ENCODE measurements at places on chromosomes 11 and 22.
A peak's percentile ranks its signal among the peaks of the same experiment; 100 is the strongest.

DNA sequence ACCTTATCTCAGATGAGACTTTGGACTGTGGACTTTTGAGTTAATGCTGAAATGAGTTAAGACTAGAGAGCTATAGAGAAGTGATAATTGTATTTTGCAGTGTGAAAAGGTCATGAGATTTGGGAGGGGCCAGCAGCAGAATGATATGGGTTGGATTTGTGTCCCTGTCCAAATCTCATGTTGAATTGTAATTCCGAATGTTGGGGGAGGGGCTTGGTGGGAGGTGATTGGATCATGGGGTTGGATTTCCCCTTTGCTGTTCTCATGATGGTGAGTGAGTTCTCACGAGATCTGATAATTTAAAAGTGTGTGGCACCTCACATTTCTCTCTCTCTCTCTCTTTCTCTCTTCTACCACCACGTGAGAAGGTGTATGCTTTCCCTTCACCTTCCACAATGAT lies 777.8 kb upstream of the LUZP2 start:
- H3K27me3 ChIP-seq, result no peaks in the 10 kb centered on the region
- DNase-seq, result no peak
- H3K27ac ChIP-seq, result no peak overlapping the region
- no peaks in the 10 kb centered on the region for H3K36me3 ChIP-seq
- H3K4me1 ChIP-seq, result peaks cover 2% of the 10 kb centered on the region

DNA sequence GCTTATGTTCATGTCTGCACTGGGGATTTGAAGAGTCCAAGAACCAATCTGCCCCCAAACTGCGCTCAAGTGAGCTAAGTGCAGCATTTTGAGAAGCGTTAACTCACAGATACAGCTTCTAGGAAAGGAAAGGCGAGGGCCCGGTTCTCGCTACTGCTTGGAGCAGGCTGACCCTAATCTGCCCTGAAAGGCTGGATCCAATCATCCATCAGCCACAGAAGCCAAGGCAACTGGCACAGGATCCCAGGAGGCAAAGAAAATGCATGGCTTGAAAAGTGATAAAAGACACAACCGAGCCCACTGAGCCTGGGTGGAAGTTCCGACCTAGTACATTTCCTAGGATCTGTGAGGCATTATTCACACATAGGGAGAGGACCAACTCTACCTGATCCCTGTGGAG lies 174.8 kb downstream of the LARGE1 start:
- H3K27me3 ChIP-seq, result no peaks in the 10 kb centered on the region
- no peaks in the 10 kb centered on the region for H3K36me3 ChIP-seq
- DNase-seq, result no peak

- H3K4me1 ChIP-seq, result peaks cover 40% of the 10 kb centered on the region
- no peaks in the 10 kb centered on the region for H3K27me3 ChIP-seq
- peak; percentile 55 for DNase-seq
- peak overlapping the region; percentile 84 for H3K27ac ChIP-seq
- H3K4me3 ChIP-seq, result no peak overlapping the region
Observed at GRCh38 chr11:35180317-35181233, 41.6 kb downstream of the CD44 start.

DNA sequence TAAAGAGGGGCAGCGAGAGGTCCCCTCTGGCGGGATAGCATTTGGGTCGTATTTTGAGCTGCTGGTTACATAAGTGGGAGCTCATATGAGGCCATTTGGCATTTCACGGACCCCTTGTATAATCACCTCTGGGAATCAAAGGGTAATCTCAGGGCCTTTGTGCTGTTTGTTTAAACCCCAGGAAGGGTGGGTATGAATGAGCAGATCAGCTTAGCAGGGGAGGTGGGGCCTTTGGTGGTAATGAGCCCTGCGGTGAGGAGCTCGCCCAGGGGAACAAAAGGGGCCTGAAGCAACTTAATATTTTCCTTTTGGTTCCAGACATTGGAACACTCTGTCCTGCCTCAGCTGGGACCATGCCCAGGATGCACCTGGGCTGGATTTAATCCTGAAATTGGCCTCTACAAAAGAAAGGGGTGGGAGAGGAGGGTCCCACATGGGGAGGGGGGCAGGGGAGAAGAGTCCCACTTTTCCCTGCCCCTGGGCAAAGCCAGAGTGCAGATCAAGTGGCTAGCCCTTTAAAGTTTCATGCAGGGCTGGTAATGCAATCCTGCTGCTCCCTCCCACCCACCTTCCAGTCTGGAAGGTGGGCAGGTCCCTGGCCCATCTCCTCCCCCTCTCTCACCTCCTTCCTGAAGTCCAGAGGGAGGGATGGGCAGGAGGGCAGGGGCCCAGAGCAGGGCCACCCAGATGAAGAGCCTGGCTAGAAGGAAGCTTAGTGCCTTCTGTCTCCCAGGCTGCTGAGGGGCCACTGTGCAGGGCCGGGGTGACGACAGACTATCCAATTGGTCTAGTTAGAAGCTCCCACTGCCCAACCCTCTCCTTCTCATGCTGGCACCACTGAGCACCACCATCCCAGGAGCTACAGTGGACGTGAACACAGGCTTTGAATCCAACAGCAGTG lies 10.5 kb downstream of the TSKU start:
- H3K36me3 ChIP-seq, result peaks cover 34% of the 10 kb centered on the region
- peaks cover 4% of the 10 kb centered on the region for H3K4me1 ChIP-seq
- H3K4me3 ChIP-seq, result no peak overlapping the region

DNA sequence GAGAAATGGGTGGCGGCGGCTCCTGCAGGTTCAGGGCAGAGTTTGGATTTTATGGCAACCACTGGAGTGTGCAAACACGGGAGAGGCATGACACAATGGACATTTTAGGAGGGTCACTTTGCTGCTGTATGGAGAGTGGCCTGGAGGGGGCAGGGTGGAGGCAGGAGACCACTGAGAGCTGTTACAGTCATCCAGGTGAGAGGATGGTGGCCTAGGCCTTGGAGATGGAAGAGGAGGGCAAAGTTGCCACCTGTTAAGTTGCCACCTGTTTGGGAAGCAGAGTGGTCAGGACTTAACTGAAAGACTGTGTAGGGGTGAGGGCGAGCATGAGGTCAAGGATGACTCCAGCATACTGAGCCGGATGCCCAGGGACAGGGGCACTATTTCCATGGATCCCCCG lies 2.3 kb upstream of the RAD9A start:
- 0 out of 2 replicates have a peak, but pooled peaks cover 2% of the 10 kb centered on the region for H3K36me3 ChIP-seq
- no peak for DNase-seq
- H3K4me3 ChIP-seq, result no peak overlapping the region

GRCh38 chr11:34850334-34850733 lies 65.8 kb downstream of the APIP start:
- H3K4me3 ChIP-seq, result no peak overlapping the region
- peaks cover 24% of the 10 kb centered on the region for H3K27me3 ChIP-seq
- no peak for DNase-seq
- H3K4me1 ChIP-seq, result no peaks in the 10 kb centered on the region
- H3K27ac ChIP-seq, result no peak overlapping the region

GRCh38 chr11:33778675-33779074 lies 4.4 kb upstream of the FBXO3 start:
- H3K27ac ChIP-seq, result no peak overlapping the region
- H3K4me1 ChIP-seq, result peaks cover 16% of the 10 kb centered on the region
- DNase-seq, result peak; percentile 83
- peaks cover 5% of the 10 kb centered on the region for H3K27me3 ChIP-seq

DNA sequence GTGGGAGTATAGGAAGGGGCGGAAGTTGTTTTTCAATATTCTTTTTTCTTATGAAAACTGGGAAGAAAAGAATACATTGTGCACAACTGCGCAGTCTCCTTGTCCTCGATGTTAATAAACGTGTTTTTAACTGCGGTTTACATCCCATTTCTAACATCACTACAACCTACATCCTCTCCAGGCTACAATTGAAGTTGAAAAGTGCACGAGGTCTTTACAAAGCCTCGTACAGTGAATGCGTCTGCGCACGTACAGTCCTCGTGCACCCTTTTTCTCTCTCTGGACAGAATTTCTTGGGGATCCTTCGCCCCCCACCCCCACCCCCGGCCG lies 102.4 kb downstream of the WT1 start:
- H3K36me3 ChIP-seq, result no peaks in the 10 kb centered on the region
- no peaks in the 10 kb centered on the region for H3K4me1 ChIP-seq
- H3K27me3 ChIP-seq, result peaks cover 7% of the 10 kb centered on the region
- no peak overlapping the region for H3K27ac ChIP-seq
- H3K4me3 ChIP-seq, result no peak overlapping the region
- DNase-seq, result no peak

- DNase-seq, result no peak
- no peaks in the 10 kb centered on the region for H3K27me3 ChIP-seq
- H3K27ac ChIP-seq, result no peak overlapping the region
- H3K4me1 ChIP-seq, result no peaks in the 10 kb centered on the region
Observed at GRCh38 chr11:78504181-78504580, 70.5 kb downstream of the NARS2 start.

GRCh38 chr11:64604458-64605243 lies 13.6 kb downstream of the SLC22A12 start:
- no peak overlapping the region for H3K27ac ChIP-seq
- H3K4me3 ChIP-seq, result no peak overlapping the region
- no peaks in the 10 kb centered on the region for H3K36me3 ChIP-seq
- no peaks in the 10 kb centered on the region for H3K4me1 ChIP-seq
- DNase-seq, result no peak

GRCh38 chr11:91981995-91982394 lies 242.6 kb upstream of the FAT3 start:
- peaks cover 2% of the 10 kb centered on the region for H3K4me1 ChIP-seq
- peak overlapping the region; percentile 69 for H3K27ac ChIP-seq
- no peak overlapping the region for H3K4me3 ChIP-seq
- H3K36me3 ChIP-seq, result no peaks in the 10 kb centered on the region
- DNase-seq, result peak; percentile 88

GRCh38 chr11:111770581-111771134 lies 4.5 kb upstream of the PPP2R1B start:
- peaks cover 6% of the 10 kb centered on the region for H3K4me1 ChIP-seq
- no peak overlapping the region for H3K4me3 ChIP-seq
- H3K36me3 ChIP-seq, result no peaks in the 10 kb centered on the region
- DNase-seq, result no peak

DNA sequence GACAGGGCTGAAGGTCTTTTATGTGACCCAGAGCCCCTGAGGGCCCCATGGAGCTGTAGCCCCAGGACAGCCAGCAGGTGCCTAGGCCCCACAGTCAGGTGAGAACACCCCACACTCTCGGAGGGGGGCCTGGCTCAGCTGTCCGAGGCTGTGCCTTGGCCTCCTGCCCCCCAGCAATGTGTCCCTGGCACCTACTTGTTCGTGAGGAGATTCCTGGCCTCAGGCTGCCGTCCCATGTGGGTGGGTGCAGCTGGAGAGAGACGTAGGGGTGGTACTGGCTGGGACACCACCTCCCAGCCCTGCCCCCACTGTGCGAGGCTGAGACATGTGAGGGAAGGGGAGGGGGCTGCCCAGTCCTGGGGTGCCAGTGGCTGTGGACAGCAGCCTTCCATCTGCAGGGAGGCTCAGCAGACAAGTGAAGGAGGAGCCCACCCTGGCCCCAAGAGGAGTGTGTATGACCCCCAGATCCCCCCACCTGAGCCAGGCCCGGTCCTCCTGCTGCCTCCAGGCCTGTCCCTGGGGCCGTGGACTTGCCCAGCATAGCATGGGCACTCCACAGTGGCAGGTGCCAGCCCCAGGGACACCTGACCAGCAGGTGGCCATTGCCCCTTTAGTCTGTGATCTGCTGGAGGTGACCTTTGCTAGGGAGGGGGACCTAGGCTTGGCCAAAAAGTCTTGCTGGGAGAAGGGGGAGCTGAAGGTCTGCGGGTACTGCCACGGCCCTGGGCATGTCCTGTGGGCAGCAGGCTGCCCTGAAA lies 17.0 kb downstream of the IL17REL start:
- no peaks in the 10 kb centered on the region for H3K36me3 ChIP-seq
- H3K27me3 ChIP-seq, result peaks cover 11% of the 10 kb centered on the region
- H3K4me3 ChIP-seq, result no peak overlapping the region
- no peak for DNase-seq

All from IMR-90 (cell line).